NCI-H2227 treated with DMSO at 0.1 percent for 48 hours (cell line): ENCODE measurements at places on chromosomes 5 and 9.

GRCh38 chr5:142677198-142677597 lies 8.7 kb downstream of the FGF1 start:
- no peak for DNase-seq

GRCh38 chr5:111129938-111130337 lies 37.8 kb downstream of the WDR36 start:
- no peak for DNase-seq

DNA sequence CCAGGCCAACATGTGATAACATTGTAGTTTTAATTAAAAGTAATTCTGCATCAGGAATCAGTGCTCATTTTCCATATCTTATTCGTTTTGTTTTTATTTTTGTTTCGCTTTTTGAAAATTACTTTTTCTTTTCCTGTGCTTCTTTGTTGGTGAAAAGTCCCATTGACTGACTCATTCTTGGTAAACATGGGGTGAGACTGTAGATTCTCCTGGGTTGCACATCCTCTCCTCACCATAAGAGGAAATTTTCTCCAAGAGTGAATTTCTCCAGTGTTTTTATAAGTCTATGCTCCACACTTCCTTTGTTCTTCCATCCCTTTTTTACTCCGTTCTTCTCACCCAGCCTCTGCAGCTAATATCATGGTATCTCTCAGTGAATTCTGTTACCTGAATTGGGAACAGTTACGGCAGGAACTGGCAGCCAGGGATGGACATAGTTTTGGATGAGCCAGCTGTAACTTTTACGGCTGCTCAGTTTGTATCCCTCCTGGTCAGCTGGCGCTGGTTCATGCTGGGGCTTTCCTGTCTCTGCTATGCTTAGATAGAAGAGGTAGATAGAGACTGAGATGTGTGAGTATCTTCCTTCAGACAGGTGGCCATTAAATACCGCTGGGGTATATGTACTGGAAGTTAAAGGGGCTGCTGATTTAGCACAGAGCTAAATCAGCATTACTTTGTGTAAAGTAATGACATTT lies 80.0 kb downstream of the MAN2A1 start:
- DNase-seq, result no peak

- DNase-seq, result no peak
These were observed 371.1 kb upstream of the GRAMD2B start for GRCh38 chr5:126052120-126052519.

- DNase-seq, result no peak
These were observed 19.8 kb upstream of the IFNK start for GRCh38 chr9:27504259-27504658.

GRCh38 chr9:120571443-120572257 lies 8.3 kb downstream of the CDK5RAP2 start:
- DNase-seq, result no peak

DNA sequence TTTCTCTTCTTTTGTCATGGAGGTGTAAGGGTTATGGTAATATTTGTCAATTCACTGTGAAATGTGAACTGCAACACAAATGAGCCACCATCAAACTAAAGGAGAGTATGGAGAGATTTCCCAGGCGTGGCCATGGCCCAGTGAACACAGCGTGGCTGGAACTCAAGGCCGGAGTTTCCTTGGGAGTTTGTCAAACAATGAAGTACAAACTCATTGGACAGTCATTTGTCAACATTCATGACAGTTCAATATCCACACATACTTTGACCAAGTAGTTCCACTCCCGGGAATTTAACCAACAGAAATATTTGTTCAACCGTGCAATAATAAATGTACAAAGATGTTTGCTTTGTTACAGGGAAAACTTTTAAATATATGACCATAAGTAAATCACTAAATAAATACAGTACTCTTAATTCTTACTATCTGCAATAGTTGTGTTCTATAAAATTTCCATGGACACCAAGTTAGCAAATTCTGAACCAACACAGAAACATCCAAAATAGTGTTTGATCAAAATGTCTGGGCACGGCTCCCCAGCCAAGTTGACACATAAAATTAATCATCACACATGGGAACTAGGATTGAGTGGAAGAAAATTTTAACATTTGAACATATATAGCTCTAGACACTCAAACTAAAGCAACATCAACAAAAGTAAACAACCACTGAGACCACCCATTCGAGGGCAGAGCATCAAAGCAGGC lies 87.1 kb downstream of the DIRAS2 start:
- DNase-seq, result no peak

GRCh38 chr9:123089040-123089439 lies 55.6 kb downstream of the GPR21 start:
- DNase-seq, result no peak

DNA sequence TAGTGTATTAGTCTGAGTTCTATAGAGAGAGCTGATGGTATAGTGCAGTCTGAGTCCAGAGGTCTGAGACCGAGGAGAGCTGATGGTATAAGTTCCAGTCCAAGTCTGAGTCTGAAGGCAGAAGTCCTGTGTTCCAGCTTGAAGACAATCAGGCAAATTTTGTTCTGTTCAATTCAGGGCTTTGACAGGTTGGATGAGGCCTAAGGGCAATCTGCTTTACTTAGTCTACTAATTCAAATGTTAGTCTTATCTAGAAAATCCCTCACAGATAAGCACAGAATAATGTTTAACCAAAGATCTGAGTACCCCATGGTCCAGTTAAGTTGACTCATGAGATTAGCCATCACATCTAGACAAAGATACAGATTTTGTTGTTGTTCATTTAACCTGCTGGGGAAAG lies 303.0 kb upstream of the KLF4 start:
- DNase-seq, result no peak

DNA sequence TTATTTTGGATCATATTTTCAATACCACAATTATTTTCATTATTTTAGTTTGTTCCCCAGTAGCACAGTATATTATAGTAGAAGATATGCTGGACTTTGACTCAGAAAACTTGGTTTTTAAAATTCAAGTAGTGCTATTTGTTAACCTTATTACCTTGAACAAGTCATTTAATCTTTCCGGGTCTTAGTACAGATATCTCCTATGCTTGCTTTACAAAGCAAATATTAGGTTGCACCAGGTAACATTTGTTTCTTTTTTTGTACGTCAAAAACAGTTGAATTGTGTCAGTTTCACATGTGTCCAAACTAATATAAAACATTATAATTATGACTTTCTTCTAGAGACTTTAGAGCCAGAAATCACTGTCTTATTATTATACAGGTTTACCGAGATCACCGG lies 338.1 kb downstream of the ARL15 start:
- no peak for DNase-seq

- DNase-seq, result no peak
These were observed 135.0 kb upstream of the CCDC152 start for GRCh38 chr5:42621662-42622061.

DNA sequence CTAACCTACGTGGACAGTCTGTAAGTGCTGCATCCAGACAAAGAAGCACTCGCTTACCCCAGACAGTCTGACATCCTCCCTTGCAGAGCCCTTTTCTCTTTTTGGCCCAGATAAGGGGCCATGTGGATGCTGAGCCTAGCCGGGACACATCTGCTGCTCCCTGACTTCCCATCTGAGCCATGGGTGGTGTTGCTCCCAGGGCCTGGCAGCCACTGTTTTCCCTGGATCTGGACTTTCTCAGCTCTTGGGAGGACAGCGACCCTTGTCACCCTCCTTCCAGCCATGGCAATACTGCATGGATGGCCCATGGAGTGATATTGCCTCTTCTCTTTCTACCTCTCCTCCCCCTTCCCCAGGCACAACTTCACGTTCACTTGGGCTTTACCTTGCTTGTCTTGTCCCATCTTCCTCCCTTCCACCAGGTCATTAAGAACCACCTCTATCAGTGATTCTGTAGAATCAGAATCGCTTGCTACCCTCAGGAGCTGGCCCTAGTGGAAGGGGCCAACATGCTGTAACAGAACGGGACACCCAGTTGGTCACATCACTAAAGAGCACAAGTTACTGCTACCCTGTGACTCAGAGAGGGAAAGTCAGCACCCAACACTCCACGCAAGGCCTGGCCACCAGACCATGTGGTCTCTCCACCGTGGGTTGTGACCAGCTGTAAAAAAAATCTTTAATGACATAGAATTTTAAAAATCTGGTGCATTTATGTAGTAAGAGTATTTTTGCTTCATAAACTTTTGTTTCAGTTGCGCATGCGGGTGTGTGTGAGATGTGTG lies 4.4 kb downstream of the NEURL1B start:
- no peak for DNase-seq

- DNase-seq, result no peak
These were observed 110.8 kb downstream of the SMARCA2 start for GRCh38 chr9:2125906-2126305.

DNA sequence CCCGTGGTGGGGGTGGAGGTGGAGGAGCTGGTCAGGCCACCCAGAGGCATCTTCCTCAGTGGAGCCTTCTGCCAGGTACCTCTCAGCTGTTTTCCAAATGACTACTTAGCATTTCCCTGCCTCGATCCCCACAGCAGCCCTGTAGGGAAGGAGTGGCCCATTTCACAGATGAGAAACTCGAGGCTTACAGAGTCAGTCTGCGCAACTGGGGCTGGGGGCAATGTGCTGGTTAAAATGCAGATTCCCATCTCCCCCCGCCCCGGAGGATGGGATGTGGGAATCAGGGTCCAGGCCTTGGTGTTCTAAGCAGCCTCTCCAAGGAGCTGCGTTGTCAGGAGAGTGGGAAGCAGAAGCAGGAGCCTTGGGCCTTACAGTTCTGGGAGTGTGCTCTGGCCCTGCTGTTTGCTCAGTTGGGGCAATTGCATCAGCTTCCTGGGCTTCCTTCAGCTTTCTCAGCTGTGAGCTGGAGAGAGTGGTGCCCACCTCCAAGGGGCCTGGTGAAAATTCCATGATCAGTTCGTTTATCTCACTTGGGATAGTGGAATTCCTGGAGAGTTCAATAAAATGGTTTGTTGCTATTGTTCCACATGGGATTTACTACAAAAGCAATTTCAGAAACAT lies 19.4 kb downstream of the ERGIC1 start:
- no peak for DNase-seq

DNA sequence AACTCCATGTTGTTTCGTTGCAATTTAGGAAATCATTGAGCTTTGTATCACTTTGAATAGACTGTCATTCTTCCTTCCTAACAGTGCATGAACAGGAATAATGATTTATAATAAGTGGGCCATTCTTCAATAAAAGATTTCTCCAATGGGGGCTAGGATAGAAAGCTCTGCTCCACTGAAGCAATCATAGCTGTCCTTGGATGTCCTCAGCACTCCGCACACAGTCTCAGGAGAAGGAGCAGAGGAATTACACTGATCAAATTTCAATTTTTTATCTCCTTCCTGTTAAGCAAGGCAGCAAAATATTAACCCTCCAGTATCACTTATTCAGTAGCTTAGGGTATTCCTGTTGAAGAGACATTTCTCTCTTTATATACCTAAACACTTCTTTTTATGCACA lies 532.7 kb upstream of the ST8SIA4 start:
- no peak for DNase-seq

- DNase-seq, result no peak
These were observed 82.7 kb downstream of the SV2C start for GRCh38 chr5:76165711-76166374.

- DNase-seq, result no peak
These were observed 169.0 kb downstream of the CDH6 start for GRCh38 chr5:31362529-31362900.
